ENCODE measurements at places on chromosomes 16 and 17. TPM values are rescaled to one million over a fixed set of nuclear protein-coding genes. Genes with fewer than 3 reads are reported as not detected.

Gene ABI3
- not detected for total RNA-seq

Gene PRSS21
- not detected for total RNA-seq

Gene ENPP7
- not detected for total RNA-seq

Gene C16orf86
- 0.38 TPM for total RNA-seq

Gene C17orf50
- total RNA-seq = not detected

Gene TRAPPC1
- total RNA-seq = 24.5 TPM

Gene WNT3
- 0.08 TPM for total RNA-seq

Gene GRIN2C
- 0.03 TPM for total RNA-seq

Gene SHBG
- total RNA-seq = not detected

Gene SDR42E2
- total RNA-seq = 0.05 TPM

Gene RTN4RL1
- total RNA-seq = not detected

Gene PNMT
- 0.25 TPM for total RNA-seq

Gene TMEM114
- total RNA-seq = not detected

Gene TMED6
- total RNA-seq = 0.10 TPM

Data from HT-29 (cell line).